ENCODE measurements at places on chromosomes 4 and X.

DNA sequence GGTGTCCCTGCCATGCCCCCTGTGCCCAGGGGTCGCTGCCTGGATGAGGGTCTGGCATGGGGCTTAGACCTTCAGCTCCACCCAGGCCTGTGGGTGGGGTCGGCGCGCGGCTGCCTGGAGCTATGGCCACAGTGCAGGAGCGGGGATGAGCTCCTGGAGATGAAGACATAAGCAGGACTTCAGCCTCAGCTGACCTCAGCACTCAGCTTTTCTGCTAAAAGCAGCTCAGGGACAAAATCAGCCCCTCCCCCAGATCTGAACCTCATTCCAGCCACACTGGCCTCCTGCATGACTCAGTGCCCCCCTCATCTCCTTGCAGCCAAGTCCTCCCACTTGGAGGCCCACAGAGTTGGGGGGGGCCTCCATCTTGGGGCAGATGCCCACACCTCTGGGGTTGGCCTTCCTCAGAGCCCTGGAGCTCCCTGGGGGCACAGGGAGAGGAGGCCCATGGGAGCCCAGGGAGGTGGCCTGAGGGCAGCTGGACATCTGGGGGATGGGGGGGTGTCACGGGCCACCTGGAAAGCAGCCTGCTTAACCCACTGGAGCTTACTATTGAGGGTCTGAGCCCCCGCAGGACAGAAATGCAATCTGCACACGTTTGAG is 19.4 kb upstream of the CPLX1 start:
- peak; percentile 51 for DNase-seq

- DNase-seq, result no peak
Measured at GRCh38 chrX:77527233-77528001, 80.2 kb downstream of the FGF16 start.

- no peak for DNase-seq
Measured at GRCh38 chrX:139924069-139924695, 8.7 kb downstream of the ATP11C start.

DNA sequence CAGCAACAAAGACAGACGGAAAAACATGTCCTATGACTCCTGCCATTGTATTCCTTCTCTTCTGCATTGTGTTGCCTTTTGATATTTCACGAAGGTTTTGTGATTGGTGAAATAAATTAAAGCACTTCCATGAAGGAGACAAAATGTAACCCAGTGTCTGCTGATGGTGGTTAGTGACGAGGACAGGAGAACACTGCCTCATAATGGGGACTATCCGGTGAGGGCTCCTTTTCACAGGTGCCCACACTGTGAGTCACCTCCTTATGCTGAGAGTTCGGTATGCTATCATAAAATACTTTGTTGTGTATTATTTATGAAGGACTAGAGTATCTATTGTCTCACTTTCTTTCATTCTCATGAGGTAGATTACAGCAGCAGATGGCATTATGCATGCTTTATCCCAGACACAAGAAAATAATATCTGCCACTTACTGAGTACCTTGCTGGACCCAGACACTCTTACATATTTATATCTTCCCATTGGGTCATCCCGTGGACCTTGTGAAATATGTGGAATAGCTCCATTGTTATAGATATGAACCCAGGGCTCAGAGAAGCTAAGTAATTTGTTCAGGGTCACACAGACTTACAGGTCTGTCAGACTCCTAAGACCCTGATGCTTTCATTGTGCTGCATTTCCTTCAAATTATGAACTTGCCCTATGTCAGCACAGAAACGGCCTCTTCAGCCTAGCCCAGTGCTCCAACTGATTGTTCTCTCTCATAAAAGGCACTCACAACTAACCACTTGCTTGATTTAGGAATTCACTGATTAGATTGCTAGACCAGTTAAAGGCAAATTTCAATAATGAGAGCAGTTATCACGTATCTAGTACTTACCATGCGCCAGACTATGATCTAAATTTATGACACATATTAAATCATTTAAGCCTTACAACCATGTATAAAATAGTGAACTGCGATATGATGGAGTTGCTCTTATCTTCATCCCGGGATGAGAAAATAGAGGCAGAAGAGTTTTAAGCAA is 31.2 kb downstream of the PLS3 start:
- no peak for DNase-seq

DNA sequence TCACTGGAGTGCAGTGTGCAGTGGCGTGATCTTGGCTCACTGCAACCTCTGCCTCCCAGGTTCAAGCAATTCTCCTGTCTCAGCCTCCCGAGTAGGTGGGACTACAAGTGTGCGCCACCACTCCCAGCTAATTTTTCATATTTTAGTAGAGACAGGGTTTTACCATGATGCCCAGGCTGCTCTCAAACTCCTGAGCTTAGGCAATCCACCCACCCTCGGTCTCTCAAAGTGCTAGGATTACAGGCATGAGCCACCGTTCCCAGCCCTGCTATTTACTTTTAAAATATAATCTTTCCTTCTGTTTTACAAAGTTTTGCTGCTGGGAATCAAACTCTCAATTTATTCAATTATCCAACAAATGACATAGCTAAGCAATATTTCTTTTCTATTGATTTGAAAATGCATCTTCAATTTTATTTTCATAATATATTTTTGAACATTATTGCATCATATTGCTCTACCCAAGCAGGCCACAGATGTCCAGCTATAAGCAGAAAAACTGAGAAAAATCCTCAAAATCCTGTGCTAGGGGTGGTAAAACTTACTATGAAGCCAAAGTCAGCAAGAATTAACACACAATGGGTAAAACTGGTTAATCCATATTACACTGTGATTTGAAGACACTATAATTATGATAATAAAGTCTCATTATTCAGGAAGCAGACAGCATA is 5.2 kb downstream of the TIFA start:
- DNase-seq, result no peak

GRCh38 chr4:12122316-12122715 is 693.6 kb upstream of the HS3ST1 start:
- no peak for DNase-seq

- no peak for DNase-seq
Measured at GRCh38 chrX:40698851-40699250, 36.5 kb downstream of the MED14 start.

GRCh38 chr4:48752726-48753125 is 27.4 kb downstream of the FRYL start:
- peak; percentile 21 for DNase-seq

DNA sequence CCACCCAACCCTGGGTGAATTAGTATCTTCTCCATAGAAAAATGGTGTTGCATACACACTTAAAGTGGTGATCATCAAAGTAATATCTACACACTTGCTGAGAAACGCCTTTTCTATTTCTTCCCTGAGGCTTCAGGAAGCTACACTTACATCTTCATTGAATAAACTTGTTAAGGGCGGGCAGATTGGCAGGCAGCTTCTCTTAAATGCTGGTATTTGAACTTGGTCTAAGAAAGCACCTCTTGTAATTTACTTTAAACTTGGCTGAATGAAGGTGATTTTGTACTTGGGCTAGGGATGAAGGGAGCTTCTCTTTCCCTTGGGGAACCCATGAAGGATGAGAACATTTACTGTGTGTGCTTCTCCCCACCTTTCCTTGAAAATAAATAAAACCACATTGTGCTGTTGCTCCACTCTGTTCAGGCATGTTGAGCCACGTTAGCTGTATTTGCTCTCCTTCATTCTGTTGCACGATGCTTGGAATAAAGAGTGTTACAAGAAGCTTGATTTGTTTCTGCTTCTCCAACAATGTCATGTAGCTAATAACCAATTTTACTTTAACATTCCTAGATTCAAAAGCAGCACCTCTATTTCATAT is 430.1 kb downstream of the ANKRD50 start:
- DNase-seq, result no peak

GRCh38 chrX:104749951-104750610 is 184.1 kb downstream of the IL1RAPL2 start:
- no peak for DNase-seq

DNA sequence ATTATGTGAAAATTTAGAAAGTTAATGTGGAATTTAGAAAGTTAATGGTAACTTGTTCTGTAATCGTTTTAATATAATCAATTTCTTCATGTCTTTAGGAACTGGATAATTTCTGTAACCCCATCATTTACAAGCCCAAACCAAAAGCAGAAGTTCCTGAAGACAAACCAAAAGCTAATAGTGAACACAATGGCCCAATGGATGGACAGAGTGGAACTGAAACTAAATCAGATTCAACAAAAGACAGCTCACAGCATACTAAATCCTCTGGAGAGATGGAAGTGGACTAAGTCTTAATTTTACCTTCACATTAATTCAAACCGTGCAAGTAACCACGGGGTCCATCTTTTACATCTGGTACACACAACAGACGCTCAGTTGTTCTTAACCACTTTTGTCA is 48.1 kb upstream of the PLK4 start:
- no peak for DNase-seq

- no peak for DNase-seq
Measured at GRCh38 chr4:119653990-119654389, 25.4 kb upstream of the PDE5A start.
